ENCODE measurements at places on chromosomes 2 and 18.
A peak's percentile ranks its signal among the peaks of the same experiment; 100 is the strongest.

DNA sequence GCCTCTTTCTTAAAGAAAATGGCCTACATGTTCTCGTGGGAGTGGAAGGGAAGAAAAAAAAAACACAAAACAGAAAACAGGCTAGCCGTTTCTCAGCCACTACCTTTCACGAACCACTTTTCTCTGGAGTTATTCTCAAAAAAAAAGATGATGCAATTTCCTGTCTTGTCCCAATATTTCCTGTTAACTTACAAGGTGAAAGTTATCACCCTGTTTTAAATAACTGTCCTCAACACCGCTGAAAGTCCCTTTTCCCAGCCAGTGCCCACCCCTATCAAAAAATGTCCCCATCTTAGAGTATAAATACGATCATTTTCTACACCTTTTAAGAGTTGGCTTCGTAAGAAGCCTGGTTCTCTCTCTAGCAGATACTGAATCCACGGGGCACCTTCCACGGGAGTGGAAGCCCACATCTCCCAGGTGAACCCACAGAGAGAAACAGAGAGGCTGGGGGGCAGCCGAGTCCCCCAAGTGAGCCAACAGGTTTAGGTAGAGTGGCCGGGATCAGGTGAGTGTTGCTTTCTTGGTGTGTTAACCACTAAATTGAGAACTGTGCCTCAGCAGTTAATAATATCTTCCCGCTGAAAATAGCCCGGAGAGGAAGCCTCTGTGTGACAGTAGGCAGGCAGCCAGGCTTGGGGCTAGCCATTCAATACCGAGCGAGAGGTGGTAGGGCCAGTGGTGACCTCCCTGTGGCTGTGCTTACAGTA lies 15.9 kb downstream of the SMAD7 start:
- no peak for DNase-seq

GRCh38 chr2:201643216-201643890 lies at the start of gene TMEM237:
Gene TMEM237, minus strand, starts transcription at chr2:201643503. Its CDS starts 103 bp downstream, at chr2:201643400.
- DNase-seq = peak; percentile 41

- no peak for DNase-seq
Observed at GRCh38 chr18:24432618-24433017, 6.1 kb downstream of the IMPACT start.

- no peak for DNase-seq
Observed at GRCh38 chr18:13470516-13471197, 252.1 kb downstream of the LDLRAD4 start.

DNA sequence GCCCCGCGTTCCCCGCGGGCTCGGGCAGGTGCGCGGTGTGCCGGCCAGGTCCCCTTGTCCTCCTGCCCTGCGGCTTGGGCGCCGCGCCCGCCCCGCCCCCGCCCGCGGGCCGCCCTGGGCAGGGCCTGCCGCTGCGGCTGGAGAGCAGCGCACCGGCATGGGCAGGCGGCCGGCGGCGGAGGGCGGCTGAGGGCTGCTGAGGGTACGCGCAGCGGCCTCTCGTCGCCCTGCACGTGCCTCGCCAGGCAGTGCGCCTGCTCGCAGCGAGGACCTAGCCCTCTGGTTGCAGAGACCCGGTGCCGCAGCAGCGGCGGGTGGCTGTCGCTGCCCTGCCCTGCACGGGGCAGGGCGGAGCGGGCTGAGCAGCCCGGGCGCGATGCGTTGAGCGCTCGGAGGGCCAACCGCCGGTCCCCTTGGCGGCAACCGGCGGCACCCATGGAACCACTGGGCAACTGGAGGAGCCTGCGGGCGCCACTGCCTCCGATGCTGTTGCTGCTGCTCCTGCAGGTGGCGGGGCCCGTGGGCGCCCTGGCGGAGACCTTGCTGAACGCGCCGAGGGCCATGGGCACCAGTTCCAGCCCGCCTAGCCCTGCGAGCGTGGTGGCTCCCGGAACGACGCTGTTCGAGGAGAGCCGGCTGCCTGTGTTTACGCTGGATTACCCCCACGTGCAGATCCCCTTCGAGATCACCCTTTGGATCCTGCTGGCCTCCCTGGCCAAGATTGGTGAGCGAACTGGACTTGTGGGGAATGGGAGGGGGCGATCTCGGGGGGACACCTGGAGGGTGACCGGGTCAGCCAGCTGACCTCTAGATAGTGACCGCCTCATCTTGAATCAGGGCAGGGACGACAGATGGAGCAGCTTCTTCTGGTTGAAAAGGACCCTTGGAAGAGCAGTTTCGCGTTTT lies at the start of gene SLC9A2:
Gene SLC9A2 (plus strand): TSS at position 140 of the 906 bp plus-strand sequence. CDS start 296 bp downstream, at position 436.
- peak; percentile 57 for DNase-seq

DNA sequence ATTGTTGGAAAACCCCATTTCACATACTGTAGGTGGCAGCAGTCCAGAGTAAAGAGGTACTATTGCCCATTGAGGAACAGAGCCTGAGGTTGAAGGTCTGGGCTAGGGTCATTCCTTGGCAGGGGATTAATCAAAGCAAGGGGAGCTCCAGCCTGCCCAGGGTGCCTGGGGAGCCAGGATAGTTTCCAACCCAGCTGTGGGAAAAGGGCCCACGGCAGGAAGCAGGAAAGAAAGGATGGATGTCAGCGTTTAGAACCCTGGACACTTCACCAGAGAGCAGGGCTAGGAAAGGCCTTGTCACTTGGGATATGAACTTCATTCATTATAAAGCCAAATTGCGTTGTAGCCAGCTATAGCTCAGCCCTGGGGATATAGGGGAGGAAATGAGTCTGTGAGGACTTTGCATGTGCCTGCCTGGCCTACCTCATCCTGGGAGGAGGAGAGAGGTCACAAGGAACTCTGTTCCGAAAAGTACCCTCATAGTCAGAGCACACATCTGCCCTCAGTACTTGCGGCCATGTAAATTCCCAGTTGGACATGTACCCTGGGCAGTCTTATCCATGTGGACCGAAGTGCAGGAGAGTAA lies 140.2 kb upstream of the COPS8 start:
- no peak for DNase-seq
